ENCODE measurements at places on chromosomes 6 and 20. TPM values are rescaled to one million over a fixed set of nuclear protein-coding genes. Genes with fewer than 3 reads are reported as not detected.

GRCh38 chr20:57451795-57452661 is 60.8 kb downstream of the RBM38 start:
- peak; percentile 65 for DNase-seq

GRCh38 chr6:152379423-152379822 is 257.7 kb downstream of the SYNE1 start:
- DNase-seq: no peak

DNA sequence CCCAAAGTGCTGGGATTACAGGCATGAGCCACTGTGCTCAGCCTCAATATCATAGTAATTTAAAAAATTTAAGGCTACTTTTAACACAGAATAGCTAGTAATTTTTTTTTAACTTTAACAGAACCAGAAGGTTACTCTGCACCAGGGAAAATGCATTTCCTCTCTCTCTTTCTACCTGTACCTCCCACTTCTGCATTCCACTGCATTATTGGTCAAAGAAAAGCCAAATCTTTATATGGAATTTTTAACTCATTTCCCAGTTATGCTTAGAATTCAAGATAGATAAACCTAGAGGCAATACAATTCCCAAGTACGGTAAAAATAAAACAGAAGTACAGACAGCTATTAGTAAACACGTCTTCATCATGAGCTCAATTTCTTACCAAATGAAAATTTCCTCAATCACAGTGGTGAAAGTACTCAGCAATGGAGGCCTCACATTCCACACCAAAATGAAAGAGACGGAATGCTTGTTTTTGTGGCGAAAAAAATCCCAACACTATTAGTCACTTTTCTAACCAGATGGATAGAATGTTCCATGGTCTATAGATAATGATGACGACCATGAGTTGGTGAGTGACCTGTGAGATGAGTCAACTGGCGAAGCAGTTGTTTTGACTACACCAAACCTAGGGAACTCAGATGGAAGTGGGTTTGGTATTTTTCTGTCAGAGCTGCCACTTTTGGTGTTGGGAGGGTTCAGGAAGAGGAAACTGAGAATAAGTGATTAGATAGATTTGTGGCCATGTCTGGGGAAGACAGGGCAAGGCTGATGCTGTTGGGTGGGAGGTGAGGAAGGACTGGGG is 104.7 kb upstream of the SGK1 start:
- no peak for DNase-seq

DNA sequence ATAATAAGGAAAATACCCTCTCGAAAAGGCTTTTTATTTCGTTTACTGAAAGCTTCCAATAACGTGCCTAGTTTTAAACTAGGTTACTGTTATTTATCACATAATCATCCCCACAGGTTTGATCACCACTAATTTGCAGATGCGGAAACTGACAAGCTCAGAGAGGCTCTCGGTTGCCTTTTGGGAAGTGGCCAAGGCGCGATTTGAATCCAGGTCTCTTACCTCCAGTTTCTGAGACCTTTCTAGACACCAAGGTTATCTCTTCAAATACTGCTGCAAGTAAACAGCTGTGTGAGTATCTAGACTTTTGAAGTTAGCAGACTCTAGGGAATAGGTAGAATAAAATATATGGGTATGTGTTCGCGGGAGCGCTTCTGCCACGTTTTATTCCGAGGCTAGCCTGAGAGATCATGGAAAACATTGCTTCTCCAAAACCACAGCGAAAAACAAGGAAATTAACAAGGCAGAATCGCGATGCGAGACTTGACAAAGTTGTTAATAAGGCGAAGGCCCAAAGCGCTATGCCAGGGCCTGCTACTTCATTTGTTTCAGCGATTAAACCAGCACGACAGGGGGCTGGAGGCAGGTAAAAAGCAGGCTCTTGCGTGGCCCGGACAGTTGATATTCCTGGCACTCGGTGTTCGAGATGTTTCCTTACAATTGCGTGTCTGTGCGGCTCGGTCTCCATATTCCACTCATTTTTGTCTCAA is 1.8 kb upstream of the JARID2 start:
- no peak for DNase-seq

The TRAM2 gene
- 9.4 TPM for total RNA-seq

- no peak for DNase-seq
Observed at GRCh38 chr6:37514837-37515236, 15.1 kb upstream of the CCDC167 start.

GRCh38 chr20:59463541-59463940 is 140.8 kb upstream of the PHACTR3 start:
- DNase-seq: no peak

- no peak for DNase-seq
Observed at GRCh38 chr6:144879436-144879835, 594.3 kb downstream of the UTRN start.

DNA sequence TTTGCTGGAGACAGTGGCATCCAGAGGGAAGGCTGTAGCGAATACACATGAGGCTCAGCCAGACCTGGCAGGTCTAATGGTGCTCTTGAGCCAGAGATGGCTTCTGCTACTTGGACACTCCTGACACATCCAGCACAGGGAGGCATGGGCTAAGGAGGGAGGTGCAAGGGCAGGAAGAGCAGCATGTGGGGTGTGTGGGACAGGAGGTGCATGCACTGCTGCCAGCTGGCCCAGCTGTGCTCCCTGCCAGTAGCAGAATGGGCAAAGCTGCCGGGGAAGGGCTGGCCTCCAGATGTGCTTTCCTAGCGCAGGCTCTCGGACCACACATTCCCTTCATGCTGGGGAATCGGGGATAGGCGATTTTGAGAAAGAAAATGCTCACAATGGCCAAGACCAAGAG is 309.2 kb downstream of the CDC5L start:
- DNase-seq: no peak

DNA sequence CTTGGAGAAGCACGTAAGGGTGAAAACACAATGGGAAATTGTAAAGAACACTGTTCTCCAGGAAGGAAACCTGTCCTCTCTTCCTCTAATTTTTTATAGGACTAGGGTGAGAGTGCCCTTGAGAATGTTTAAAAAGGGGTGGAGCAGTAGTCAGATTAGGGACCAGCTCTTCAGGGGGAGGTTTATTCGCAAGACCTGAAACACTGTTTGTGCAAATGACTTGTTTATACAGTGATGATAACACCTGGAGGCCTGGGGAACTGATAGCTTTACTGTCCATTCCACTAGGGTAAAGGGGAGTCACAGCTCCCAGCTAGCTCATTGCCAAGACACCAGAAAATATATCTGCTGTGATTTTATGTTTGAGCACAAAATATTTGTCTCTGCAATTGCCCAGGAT is 8.1 kb upstream of the FUT9 start:
- no peak for DNase-seq

DNA sequence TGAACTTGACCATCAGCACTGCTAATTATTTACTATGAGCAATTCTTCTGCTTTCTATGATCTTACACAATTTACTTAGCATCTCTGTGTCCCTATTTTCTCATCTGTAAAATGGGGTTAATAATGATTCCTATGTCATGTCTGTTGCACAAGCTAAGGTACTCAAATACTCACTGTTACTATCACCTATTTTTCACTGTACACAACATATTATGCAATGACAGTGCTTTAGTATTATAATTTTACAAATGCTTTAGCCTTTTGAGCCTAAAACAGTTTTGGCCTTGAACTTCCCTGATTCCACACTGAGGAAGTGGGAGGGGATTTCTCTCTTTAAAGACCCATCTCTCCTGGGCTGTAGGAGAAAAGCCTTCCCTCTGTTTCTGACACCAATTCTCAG is 36.9 kb upstream of the THEMIS start:
- DNase-seq: no peak

GRCh38 chr6:6210994-6211393 is 109.5 kb downstream of the F13A1 start:
- no peak for DNase-seq

DNA sequence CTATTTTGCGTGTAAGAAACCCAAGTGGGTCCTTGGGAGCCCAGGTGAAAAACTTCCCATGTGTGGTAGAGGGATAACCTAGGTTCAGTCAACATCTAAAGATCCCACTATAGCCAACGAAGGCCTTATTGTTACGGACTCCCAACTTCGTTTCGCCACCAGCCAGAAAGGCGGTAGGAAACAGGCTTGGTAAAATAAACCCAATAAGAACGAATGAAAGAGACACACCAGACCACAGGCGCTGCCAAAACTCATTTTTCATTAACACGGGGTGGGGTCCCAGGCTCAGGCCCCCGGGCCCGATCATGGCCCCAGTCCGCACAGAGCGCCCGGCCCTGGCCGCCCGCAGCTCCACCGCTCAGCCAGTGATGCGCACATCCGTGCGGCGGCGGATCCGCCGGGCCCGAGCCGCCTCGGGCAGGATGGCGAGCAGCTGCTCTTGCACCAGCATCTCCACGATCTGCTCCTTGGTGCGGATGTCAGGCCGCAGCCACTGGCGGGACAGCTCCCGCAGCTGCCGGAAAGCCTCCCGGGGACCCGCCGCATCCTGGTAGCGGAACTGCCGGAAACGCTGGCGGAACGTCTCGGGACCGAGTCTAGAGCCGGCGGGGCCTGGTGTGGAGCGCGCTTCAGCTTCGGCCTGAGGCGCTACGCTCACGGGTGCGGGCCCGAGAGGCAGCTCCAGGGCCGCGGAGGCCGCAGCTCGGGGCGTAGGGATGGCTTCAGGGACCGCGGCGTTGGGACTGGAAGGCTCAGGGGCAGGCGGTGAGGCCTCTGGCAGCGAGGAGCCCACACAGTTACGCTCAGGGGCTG is 709 bp downstream of the SCAND1 start:
- DNase-seq: peak; percentile 82

The DEFB132 gene
- not detected for total RNA-seq

The TGM3 gene
- not detected for total RNA-seq

GRCh38 chr6:158417760-158418098 is 105.5 kb downstream of the TULP4 start:
- no peak for DNase-seq

DNA sequence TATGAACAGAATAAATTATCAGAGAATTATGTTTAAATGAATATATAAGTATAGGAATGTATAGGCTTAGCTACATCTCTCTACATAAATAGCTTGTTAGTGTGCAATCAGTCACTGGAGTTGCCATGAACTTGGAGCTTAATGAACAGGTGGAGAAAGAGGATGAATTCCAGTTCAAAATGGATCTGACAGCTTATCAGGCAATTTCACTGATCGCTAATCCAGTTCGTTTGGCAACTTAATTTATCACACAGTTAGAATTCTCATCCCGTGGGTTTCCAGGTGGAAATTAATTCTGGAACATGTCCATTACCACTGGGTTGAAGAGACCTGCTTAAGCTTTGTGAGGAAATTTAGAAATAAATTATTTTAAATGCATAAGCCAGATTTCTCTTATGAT is 118.1 kb downstream of the MACROD2 start:
- DNase-seq: no peak

GRCh38 chr6:31474871-31475286 is 23.1 kb upstream of the MICB start:
- no peak for DNase-seq

GRCh38 chr6:10309457-10310329 is 105.2 kb downstream of the TFAP2A start:
- DNase-seq: no peak

- DNase-seq: no peak
Observed at GRCh38 chr6:169933839-169934698, 182.6 kb downstream of the ERMARD start.

DNA sequence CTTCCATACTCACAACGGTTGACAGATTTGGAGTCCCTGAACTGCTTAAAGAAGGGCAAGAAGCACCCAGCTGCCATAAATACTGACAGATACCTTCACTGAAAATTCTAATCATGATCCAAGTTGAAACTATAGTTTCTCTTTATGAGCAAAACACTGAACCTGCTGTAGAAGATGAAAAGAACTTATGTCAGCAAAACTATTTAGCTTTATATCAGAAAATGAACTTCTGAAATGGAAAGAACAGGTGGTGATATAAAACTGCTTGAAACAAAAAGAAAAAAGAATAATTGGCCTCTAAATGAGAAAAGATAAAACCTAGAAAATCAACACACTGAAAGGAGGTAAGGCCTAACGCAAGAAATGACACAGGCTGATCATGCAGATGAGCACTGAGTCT is 72.4 kb downstream of the HACE1 start:
- DNase-seq: no peak

DNA sequence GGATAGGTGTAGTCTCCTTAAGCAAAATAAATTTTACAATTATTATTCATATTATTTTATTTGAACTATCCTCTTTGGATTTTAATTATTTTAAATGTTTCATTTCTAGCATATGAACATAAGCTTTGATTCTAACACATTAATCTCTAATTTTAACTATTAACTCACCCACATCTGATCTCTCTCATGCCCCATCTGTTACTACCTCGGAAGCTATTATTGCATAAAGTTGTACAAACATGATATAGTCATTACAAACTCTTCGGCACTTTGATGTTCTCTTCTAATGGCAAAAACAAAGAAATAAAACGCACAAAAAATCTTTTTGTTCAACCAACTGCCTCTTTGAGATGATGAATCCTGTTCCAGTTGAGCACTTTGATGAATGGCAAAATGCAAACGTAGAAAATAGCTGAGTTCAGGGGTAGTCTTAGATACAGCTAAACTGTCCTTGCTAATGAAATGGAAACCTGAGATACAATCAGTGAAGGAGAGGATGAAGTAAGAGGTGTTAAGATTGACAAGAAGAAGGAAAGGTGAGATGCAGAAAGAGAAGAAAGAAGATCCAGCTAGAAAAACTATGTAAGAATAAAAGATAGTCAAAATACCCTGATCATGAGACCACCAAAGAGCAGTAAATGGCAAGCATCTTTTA is 41.1 kb downstream of the EPM2A start:
- no peak for DNase-seq

The PRRT1 gene
- 5.5 TPM for total RNA-seq

DNA sequence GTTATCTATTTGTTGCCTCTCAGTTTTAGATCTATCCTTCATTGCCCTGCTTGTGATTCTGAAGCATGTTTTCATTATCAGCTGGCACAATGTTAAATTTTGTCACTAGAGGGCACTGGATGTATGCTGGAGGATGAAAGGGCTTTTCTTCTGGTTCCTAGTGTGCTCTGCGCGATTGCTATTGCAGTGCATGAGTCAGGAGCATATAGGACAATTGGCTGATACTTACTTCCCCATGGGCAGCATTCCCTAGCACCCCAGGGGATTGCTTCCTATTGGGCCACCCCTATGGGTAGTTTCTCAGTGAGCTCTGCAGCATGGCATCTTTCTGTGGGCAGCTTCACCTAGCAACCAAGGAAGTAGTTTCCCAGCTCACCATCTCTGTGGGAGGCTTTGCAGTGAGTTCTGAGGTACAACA is 280.3 kb upstream of the SYNCRIP start:
- peak; percentile 7 for DNase-seq

GRCh38 chr20:46739431-46740213 is 30.2 kb downstream of the SLC2A10 start:
- DNase-seq: no peak

DNA sequence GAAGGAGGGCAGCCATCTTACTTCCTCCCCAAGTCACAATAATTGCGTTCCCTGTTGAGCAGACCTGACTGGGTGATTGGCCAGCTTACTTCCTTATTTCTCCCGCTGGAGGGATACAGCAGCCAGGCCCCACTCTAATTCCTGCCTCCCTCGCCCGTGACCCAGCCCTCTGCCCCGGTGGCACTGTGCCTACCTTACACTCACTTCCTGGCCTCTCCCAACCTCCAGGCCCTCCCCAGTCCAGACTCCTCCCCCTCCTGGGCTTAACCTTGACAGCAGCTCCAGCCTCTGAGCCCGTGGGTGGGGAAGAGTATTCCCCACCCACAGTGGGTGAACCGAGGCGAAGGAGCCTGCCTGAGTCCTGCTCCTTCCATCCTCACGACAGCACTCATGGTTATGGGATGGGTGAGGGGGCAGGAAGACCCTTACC is 3.0 kb downstream of the BAK1 start:
- no peak for DNase-seq

Measured in naive thymus-derived CD8-positive, alpha-beta T cell (primary cell).